ENCODE measurements at places on chromosomes 3 and 15.

GRCh38 chr15:62500325-62500724, 335.2 kb upstream of the C2CD4B start:
- no peak for DNase-seq

DNA sequence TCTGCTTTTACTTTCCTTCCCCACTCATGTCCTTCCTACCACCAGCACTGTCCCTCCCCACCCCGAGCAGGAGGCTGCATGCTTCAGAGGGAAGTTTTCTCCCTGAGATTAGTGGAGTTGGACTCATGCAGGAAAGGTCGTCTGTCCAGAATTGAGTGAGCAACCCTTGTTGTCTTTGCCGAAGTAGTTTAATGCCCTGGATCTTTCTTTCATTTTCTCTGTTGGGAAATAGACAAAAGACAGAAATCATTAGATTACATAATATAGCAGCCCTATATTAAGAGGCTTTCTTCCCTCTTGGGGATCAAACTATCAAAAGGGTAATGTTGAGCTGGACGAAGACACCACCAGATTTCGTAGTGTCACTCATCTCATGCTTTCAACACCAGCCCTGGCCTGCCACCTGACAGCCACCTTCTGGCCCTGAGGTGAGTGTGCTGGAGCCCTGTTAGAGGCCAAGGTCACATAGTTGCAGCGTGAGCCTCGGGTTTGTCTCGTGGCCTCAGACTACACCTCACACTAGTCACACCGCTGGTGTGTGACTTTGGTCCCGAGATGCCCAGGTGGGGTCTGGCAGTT, 231.0 kb downstream of the ITPR1 start:
- no peak for DNase-seq

DNA sequence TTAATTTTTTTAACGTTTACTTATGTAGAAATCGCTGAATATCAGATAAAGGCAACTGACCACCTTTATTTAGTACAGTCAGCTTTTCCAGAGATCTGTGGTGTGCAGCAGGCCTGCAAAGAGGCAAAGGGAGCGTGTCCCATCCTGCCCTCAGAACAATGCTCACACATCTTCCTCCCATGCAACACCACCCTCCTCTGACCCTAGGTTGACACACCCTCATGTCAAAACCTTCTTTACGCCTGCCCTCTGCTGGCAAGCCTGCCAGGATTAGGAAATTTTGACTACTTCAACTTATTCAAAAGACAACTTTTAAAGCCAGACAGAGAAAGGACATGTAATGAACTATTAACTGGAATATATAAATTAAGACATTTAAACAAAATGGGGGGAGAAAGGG, 513.7 kb downstream of the FOXP1 start:
- DNase-seq: no peak

DNA sequence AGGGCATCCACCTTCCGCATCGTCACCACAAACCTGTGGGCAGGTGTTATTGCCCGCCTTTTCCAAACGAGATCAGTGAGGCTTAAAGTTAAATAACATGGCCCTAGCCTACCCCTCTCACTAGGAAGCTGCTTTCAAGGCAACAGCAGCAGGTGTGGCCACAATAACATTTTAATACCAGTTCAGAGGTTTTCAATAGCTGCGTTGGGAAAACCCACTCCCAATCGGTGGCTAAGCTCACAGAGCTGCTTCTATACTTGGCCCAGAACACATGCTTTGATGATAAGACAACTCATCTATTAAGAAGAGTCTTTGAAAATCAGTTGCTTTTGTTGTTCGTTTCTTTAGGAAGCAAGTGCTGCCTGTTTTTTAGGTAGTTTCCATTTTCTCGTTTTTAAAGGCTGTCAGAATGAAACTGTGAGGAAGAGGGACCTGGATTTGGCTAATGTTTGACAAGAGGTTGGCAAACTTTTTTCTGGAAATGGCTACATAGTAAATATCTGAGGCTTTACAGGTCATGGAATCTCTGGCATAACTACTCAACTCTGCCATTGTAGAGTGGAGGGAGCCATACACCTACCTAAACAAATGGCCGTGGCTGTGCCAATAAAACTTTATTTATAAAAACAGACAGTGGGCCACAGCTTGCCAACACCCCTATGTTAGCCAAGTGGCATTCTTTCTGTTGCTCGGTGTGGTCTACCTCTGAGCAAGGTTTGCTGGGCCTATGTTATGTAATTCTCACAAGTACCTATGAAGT, 179.6 kb downstream of the FEZF2 start:
- no peak for DNase-seq

- no peak for DNase-seq
These were observed 9.7 kb upstream of the P4HTM start for GRCh38 chr3:48980295-48980694.

DNA sequence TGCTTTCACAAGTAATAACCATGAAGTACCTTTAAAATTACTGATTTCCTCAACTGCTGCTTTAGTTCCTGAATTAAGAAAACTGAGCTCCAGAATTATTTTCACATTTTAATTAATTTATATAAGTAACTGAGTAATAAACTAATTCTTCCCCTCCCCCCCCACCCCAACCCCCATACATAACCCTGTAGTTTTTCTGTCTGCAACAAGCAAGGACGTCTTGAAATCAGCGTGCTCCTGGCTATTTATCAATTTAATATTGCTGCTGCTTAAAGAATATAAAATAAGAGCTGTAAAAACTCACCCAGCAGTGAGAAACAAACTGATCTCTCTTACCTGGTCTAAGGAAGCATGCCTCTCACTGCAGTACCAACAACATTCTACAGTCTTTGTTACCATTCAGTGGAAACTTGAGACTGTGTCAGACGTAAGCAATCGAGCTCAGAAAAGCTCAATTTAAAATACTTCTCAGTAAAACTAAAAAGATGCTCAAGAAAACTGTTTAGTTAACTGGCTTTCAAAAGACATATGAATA, 121.0 kb downstream of the TFDP2 start:
- no peak for DNase-seq

DNA sequence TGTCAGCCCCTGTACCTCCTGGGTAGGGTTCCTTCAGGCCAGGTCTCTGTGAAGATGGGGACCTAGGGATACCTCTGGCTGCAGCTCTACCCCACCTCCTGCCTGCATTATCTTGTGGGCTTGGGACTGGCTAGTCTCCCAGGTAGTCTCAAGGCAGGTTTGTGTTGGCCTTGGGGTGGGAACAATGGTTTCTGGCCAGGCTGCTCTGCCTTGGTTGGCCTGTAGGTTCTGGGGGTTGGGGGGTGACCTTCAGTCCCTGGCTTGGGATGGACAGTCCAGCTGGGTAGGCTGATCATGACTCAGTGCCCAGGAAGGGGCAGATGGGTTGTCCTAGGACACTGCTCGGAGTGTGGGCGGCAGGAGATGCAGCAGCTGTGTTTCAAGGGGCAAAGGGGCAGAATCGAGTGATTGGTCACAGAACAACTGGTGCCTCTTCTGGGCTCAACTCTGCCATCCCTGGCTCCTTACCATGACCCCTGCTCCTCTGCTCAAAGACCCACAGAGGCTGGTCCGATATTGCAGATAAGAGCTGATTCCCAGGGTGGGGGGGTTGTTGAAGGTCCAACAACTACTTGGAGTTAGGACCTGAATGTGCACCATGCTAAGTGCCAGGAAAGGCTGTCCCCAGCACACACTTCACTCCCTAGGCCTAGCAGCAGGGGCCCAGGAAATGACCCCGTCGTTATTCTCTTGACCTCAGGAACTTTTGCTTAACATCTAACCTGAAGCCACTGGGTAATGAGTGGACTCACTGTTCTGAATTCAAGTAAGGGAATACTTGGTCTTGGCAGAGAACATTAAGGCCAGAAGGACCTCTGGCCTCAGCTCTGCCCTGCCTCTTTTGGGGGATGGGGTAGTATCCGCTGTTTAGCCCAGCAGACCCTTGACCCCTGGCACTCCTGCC, 18.1 kb upstream of the BSN start:
- DNase-seq: no peak

DNA sequence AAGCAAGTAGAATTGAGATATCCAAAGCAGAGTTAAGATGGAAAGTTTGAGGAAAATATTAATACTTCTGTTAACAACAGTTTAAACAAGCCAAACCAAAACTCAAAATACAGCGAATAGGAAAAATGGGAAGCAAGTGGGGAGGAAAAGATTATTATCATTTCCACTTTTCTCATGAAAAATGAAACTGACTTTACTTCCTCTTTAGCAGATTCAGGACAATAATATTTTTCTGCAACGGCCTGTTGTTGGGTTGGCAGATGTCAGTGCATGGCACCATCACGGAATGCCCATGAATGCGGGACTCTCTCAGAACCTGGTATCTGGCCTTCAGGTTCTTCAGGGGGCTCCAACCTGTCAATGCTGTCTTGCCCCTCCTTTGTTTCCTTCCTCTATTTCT, 11.1 kb downstream of the ANKUB1 start:
- no peak for DNase-seq

GRCh38 chr3:377158-377561, 180.6 kb downstream of the CHL1 start:
- no peak for DNase-seq

All from D721Med (cell line).